ENCODE measurements at places on chromosomes 2 and 18. TPM values are rescaled to one million over a fixed set of nuclear protein-coding genes. Genes with fewer than 3 reads are reported as not detected.

The SH3RF3 gene
- 7.4 TPM for total RNA-seq

DNA sequence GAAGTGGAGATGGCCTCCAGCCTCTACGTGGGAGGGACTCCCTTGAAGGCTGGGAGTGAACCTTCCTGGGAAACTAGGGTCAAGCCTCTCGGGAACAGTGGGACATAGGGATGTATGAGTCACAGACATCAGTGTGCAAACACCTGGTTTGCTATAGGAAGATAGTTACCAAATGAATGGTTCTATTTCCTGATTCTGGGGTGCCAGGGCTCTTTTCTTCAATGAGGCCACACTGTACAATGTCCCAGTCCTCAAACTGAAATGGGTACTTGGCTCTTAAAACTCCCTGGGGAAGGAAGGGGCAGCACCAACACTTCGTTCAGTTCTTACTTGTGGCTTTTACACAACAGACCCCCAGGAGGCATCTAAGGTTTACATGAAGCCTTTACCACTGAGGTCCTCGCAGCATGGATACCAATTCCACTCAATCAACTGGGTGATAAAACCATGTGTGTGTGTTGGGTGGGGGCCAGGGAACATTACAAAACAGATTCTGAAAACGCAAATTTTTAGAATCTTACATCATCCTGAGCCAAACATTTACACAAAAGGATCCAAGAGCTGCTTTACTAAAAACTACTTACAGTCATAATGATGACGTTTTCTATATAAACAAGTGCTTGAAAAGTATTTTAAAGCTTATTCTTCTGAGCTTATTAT lies 10.4 kb downstream of the ERFE start:
- peaks cover 12% of the 10 kb centered on the region for H3K27me3 ChIP-seq
- H3K4me1 ChIP-seq = peaks cover 24% of the 10 kb centered on the region
- peak overlapping the region; percentile 75 for H3K27ac ChIP-seq
- no peak overlapping the region for H3K4me3 ChIP-seq
- peaks cover 75% of the 10 kb centered on the region for H3K36me3 ChIP-seq
- peak; percentile 72 for DNase-seq

DNA sequence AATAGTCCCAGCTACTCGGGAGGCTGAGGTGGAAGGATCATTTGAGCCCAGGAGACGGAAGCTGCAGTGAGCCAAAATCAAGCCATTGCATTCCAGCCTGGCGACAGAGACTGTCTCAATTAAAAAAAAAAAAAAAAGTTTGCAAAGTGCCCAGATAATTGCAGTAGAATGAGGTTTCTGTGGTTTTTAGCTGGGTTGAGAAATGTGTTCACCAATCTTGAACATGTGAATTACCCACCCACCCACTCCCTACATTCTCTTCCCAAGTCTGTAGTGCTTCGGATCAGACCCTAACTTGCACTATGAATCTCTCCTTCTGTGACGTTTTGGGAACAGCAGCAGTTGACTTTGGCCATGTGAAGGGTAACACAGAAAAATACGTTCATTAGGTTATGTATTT lies 247.3 kb downstream of the PTGR3 start:
- no peak for DNase-seq
- H3K36me3 ChIP-seq = peaks cover 6% of the 10 kb centered on the region
- H3K27ac ChIP-seq = no peak overlapping the region
- no peak overlapping the region for H3K4me3 ChIP-seq
- no peaks in the 10 kb centered on the region for H3K27me3 ChIP-seq

DNA sequence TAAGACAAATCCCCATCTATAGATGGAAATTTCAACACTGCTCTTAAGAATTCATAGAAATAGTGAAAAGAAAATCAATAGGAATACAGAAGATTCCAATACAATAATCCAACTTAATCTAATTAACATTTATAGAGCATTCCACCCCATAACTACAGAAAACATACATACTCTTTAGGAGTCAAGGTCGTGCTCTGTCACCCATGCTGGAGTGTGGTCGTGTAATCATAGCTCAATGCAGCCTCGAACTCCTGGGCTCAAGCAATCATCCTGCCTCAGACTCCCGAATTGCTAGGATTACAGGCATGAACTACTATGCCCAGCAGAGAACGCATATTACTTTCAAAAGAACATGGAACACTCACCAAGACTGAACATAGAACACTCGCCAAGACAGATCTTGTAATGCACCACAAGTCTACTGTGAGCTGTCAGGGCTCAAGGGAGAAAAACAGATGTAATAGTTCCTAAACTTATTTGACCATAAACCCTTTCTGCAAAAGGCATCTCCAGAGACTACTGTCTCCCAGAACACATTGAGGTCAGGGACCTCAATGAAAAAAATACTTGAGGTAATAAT lies 14.1 kb downstream of the MEMO1 start:
- H3K4me1 ChIP-seq = peaks cover 5% of the 10 kb centered on the region
- H3K36me3 ChIP-seq = no peaks in the 10 kb centered on the region
- H3K27ac ChIP-seq = no peak overlapping the region
- DNase-seq = no peak
- H3K4me3 ChIP-seq = no peak overlapping the region

GRCh38 chr18:13359210-13359609 lies 140.7 kb downstream of the LDLRAD4 start:
- no peaks in the 10 kb centered on the region for H3K27me3 ChIP-seq
- no peak overlapping the region for H3K27ac ChIP-seq
- DNase-seq = no peak
- no peak overlapping the region for H3K4me3 ChIP-seq
